ENCODE measurements at places on chromosomes 1 and 21.

- peak; percentile 55 for DNase-seq
These were observed 630 bp downstream of the ACP6 start for GRCh38 chr1:147669469-147670318.

DNA sequence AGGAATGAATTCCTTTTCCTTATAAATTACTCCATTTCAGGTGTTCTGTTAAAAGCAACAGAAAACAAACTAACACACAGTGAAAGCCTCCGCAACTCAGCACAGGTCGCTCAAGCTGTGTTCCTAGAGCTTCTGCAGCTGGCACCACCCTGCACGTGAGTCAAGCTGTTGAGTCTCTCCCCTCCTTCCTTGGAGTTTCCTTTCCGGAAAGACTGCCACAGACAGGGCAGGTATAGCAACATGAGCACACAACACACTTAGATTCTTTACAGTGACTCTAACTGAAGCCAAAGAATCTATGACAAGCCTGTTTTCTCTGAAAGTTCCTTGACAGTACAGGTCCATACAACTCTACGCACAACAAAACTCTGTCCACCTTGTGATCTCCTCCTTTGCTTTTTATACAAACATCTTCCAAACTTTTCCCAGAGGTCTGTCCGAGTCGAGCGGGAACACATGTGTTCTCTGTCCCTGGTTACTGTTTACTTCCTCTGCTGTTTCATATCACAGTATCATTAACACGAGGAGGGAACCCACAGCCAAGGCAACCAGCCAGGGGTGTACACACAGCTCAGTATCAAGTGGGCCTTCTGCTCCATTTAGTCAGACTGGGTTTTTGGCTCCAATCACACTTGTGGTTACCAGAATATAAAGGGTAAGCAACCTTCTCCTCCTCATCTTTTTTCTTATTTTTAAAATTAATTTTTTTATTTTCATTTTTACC, 38.7 kb upstream of the DESI2 start:
- no peak for DNase-seq

DNA sequence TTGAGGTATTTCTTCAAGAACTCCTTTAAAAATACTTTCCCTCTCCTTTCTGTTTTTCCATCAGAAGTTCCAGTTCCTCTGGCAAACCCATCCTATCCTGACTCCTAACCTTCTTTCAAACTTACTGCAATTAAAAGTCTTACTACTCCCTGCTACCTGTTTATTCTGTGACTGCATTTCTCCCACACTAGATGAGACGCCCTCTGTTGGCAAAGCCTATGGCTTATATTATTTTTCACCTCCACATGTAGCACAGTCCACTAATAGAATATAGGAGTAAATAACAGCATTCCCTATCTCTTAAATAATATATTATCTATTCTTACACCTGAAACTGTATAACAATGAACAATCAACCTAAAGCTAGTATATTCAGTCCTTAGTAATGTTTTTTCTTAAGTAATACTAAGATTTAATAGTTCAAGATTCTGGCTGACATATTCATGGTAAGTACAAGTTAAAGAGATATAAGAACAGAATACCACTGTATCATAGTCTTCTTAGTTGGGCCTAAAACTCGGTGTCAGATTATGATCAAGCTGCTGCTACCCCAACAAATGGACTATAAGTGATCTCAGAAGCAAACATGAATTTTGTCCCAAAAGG, 54.8 kb downstream of the RAB3GAP2 start:
- peak; percentile 29 for DNase-seq

DNA sequence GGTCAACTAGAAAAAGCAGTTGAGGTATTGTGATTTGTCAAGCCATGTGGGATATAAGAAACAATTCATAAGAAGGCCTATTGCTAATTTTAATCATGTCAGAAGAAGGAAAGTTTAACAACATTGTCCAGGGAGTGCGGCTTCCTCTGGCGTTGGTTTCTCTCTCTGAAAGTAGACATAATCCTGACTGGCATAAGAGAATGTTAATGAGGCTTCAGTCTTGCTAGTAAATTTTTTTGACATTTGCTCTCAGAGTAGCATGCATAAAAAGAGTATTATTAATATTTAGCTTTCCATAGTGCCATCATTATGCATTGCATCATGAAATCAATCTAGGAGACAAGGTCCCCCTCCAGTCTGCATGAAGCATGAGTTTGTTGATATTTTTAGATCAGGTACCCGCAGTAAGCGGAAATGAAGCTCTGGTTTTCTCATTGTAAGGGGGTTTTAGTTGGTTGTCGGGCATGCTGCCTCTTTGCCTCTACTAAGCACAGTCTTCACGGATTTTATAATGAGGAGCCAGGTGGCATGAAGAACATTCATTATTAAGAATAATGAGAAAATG, 12.8 kb upstream of the PRDM2 start:
- DNase-seq = peak; percentile 36

DNA sequence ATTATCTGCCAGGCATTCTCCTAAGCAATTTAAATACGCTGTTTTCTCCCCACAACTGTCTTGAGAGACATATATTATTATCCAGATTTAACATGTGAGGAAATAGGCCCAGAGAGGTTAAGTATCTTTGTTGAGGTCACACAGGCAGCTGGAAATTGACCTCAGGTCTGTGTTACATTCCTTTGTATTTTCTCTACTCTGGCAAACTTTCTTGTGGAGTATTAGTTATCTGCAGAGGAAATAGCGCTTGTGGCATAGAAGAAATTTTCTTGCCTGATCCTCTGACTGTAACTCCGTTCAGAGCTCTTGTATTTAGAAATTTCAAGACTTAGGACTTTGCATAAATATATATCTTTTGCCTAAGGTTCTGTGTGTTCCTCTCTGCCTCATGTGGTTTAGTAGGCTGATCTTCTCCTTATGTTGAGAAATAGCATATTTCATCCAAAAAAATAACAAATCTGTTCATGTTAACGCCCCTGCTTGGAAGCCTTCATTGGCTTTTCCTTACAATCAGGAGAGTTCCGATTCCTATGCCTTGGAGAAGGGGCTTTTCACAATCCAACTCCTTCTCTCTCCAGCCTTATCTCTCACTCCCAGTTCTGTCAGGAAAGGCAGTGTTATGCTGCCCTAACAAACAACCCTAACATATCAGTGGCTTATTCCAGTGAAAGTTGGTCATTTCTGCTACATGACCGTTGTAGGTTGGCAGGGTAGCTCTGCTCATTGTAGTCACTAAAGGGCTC, 2.5 kb upstream of the JUN start:
- DNase-seq = no peak

DNA sequence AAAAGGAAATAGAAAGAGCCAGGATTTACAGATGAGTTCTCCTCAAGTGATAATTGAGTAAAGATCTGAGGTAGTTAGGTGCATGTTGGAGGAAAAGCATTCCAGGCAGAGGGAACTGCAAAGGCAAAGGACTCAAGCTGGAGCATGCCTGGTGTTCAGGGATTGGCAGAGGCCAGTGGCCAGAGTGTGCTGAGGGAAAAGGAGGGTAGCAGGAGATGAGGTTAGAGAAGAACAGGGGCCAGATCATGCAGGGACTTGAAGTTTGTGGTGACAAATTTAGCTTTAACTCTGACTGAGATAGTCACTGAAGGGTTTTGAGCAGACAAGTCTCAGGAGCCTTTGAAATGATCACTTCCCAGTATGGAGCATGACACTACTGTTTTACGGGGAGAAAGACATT, 19.0 kb upstream of the GTF2B start:
- no peak for DNase-seq

GRCh38 chr1:162876751-162877150, 15.8 kb upstream of the CCDC190 start:
- DNase-seq = no peak

GRCh38 chr1:205449750-205450443, 5.9 kb downstream of the BLACAT1 start:
- DNase-seq = no peak

GRCh38 chr1:110288111-110288510, 51.1 kb upstream of the RBM15 start:
- no peak for DNase-seq

- DNase-seq = no peak
These were observed 846 bp downstream of the HMGB4 start for GRCh38 chr1:33864460-33865389.

GRCh38 chr21:41439248-41439647, 13.2 kb downstream of the MX1 start:
- no peak for DNase-seq

DNA sequence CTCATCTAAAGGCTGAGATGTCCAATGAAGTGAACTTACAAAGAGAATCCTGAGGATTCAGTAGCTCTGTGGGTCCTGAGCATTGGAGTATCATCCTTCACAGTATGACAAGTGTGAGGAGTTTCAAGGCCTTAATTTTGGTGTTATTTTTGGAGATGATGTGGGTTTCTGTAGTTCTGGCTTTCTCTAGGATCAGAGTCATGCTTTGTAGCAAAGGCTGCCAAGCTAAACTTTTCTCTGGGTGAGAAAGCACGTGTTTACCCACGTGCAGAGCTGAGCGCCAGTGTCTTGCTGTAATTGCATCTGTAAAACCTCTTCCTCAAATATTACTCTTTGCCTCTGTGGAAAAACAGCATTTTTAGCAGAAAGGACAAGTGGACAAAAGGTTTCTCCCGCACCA, 387.8 kb upstream of the LYPLAL1 start:
- no peak for DNase-seq

DNA sequence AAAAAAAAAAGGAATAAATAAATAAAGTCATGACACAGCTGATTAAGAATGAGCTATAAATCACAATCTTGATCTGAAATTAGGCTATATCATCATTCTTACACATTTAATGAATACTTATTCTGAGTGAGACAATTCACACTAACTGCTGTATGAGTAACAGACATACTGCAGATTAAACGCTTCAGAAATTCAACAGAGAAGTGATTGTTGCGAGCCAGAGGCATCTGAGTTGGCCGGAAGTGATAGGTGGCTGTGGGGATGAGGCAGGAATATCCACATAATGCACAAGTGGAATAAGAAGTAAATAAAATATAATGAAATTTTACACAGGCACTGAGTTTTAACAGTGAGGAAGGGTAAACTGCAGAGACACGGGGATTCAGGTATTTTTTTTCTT, 142.4 kb downstream of the APP start:
- DNase-seq = no peak

DNA sequence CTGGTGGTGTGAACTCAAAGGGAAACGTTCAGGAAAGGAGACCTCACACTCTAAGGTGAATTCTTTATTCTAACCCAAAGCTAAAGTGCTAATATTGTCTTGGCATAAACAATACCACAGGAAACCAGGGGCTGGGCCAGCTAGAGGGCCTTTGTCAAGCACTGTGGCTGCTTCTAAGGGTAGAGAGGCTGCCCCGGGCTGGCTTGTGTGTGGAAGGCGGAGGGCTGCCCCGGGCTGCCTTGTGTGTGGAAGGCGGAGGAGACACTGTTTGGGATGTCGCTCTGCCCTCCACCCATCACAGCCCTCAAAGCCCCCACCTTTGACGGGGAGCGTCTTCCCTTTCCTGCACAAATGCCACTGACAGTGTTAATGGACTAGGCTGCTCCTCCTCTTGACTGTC, 216.8 kb downstream of the TOMM20 start:
- no peak for DNase-seq

DNA sequence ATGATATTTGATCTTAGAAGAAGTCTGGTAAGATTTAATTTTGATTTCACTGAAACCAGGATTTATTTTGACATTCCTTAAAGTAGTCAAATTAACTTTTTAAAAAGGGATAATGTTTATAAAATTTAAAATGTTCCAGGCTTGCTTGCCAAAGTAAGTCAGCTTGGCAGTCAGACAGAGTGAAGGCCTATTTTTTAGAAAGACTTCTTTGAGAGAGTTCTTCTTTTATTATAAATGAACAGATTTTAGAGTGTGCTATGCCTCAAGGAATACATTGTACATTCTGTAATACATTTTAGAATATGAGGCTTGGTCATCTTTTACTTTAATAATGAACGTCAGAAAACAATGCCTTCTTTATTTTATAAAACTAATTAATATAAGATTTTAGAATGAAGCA, 138.7 kb downstream of the DISP1 start:
- no peak for DNase-seq

DNA sequence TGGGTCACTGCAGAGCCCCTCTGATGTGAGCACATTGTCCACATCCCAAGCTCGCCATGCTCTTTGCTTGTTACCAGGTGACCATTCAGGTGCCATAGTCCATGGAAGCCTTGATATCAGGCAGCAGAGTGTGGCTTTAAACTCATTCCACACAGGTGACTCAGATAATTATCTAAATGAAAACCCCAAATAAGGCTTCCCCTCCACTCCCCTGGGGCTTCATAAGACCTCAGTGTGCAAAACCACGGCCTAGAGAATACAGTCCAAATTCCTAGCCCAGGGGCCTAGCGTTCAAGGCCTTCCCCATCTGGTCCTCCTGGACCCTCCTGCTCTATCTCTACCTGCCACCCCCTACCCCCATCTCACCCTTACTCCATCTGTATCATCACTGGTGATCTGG, 97.1 kb downstream of the ARHGEF10L start:
- DNase-seq = no peak

GRCh38 chr1:82299656-82300055, 498.9 kb downstream of the ADGRL2 start:
- DNase-seq = no peak

- no peak for DNase-seq
These were observed 21.6 kb downstream of the ATP2B4 start for GRCh38 chr1:203648276-203648675.

- DNase-seq = no peak
These were observed 86.4 kb upstream of the CACYBP start for GRCh38 chr1:174913225-174913903.

DNA sequence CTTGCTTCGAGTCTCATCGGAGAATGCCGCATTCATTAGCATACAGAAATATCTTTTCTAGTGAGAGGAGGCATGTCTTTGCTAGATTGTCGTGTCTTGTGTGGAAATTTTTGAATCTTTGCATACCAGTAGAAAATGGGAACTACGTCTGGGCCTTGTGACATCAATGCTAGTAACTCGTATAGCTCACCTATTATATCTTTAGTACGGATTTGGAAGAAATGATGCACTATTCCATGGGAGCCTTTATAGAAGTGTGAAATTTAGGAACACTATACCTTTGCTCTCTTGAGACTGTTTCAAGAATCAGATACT, 835 bp downstream of the UHMK1 start:
- DNase-seq = peak; percentile 64

- no peak for DNase-seq
These were observed 161.5 kb downstream of the HFM1 start for GRCh38 chr1:91243171-91243570.

DNA sequence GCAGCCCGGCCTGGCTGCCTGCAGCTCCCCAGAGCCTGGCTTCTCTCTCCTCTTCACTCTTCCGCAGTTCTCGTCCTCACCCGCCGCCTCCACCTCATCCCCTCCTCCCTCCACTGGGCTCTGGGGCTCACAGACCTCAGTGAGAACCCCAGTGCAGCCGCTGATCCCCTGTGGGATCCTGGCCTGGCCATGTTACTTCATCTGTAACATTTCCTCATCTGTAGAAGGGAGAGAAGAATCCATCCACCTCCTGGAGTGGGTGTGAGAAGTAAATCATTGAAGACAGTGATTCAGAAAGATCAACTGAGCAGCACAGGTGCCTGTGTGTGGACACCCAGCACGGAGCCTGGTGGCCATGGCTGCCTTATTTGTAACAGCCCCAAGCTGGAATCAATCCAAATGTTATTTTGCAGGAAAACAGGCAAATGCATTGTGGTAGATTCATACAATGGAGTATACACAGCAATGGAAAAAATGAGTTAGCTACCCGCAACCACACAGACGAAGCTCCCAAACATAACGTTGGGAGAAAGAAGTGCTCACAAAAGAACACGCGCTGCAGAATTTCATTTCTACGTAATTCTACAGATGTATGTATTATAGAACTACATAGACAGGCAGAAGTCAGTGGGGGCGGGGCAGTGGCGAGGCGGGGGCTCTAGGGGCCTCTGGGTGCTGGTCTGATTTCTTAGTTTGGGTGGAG, 8.7 kb downstream of the LAPTM5 start:
- DNase-seq = no peak
